ENCODE measurements at places on chromosomes 12 and 14.

DNA sequence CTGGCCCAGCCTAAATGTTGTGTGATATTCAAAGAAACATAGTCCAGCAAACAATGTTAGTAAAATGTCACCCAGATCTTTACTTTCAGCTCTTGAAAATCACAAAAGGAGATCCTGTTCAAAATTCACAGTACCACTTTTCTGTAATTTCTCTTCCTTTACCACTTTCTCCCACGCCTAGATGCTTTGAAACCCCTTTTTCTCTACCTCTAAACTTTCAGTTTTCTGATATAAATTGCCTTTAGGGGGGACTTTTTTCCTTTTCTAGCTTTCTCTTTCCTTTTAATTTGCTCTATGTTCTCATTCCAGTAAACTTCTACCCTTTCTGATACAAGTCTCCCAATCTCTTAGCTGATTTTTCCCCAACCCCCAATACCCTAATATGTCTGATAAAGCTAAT lies 101.8 kb downstream of the LMO3 start:
- DNase-seq, result no peak

DNA sequence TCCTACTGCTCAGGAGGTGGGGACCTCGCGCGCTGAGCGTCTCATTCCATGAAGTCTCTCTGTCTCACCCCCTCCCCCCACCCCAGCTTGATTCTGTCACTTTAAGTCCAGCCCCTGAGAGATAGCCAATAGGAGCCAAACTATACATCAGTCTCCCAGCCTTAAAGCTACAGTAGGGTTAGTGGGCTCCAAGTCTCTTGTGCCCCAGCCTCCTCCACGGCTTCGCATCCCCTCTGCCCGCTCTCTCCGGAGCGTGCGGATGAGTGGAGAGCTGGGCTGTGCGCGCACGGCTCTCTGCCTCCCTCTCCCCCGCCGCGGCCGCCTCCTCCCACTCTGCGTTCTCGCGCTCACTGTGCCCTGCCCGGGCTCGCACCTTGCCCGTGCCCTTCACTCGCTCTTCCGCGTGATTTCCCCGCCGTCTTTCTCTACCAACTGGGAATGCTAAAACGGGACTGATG lies at the start of gene ESRRB:
TSS of gene ESRRB (plus strand) at position 191 of the 458 bp plus-strand sequence. CDS start at position 456, 265 bp downstream.
- DNase-seq, result no peak

- no peak for DNase-seq
These were observed 347.1 kb upstream of the DDHD1 start for GRCh38 chr14:53500191-53500590.

- no peak for DNase-seq
These were observed 26.4 kb downstream of the NOS1 start for GRCh38 chr12:117334855-117335587.

DNA sequence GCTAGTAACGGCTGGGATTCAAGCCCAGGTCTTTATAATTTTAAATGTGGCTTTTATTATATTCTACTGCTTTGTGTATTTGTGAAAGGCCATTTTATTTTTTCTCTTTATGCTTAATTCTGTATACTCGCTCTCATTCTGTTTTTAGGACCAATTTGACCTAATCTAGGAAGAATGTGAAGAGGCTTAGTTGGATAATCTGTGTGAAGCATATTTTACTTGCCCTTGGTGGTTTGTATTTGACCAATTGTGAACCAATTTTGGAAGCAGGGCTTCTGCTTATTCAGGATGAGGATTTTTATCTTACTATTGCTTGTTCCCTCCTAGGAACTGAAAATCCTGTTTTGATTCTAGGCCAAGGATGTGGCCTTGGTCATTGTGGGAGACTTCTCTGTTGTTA lies 113.1 kb downstream of the TTC6 start:
- DNase-seq, result no peak

DNA sequence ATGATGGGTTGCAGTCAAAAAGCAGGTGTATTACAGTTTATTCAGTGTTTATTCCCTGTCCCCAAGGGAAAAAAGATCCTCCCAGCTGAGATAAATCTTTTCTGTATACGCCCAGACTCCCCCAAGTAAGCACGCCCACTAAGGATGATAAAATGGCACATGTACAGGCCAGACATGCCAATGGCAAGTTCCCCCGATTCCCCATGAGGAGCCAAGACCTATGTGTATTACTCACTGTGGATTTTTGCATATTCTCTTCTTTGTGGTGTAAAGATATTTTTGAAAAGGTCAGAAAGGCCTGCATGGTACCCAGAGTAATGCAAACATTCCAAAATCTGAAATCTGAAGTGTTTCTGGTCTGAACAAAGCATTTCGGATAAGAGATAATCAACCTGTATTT lies 22.2 kb downstream of the NR2C1 start:
- no peak for DNase-seq
